ENCODE measurements at places on chromosomes 7 and 10. TPM values are rescaled to one million over a fixed set of nuclear protein-coding genes. Genes with fewer than 3 reads are reported as not detected.

ABCB1 gene
- polyA plus RNA-seq = 21.4 TPM

DNA sequence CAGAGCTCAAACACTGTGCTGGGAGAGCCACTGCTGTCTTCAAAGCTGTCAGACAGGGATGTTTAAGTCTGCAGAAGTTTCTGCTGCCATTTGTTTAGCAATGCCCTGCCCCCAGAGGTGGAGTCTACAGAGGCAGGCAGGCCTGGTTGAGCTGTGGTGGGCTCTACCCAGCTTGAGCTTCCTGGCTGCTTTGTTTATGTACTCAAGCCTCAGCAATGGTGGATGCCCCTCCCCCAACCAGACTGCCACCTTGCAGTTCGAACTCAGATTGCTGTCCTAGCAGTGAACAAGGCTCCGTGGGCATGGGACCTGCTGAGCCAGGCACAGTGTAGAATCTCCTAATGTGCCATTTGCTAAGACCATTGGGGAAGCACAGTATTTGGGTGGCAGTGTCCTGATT is 4.6 kb upstream of the CYP2C19 start:
- no peak for DNase-seq
- H3K4me1 ChIP-seq = peaks cover 4% of the 10 kb centered on the region
- no peaks in the 10 kb centered on the region for H3K27me3 ChIP-seq
- H3K36me3 ChIP-seq = no peaks in the 10 kb centered on the region

DNA sequence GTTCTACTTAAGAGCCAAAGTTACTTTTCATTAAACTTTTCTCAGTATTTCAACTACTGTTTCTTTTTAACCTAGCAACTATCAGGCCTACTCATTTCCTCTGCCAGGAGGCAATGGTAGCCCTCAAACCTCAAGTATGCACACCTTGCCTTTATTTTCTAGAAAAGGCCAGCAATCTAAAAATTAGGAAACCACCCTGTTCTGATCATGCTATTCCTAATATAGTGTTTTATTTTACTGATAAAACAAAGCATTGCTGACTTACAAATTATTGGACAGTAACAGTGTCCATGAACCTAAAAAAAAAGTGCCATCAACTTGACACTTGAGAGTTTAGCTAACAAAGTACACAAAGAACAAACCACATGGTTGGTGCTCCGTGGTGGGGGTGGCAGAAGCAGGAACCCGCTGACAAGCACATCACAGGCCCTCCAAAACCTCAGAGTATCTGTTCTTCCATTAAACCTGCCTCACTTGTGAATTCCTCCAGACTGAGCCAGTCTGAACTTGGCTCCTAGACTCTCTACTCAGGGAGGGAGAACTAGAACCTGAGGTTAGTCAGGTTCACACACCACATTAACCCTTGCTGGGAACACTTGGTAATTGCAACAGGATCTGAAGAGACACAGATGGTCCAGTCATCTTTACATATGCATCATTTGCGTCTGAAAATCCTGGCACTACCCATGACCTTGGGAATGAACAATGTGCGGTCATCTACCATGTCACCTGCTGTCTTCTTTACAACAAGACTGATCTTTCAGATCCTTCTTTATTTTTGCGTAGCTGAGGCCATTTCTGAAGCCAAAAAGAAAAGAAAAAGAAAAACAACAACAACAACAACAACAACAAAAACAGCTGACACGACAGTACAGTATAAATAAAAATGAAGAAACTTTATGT is 31.9 kb downstream of the PIP4K2A start:
- peak overlapping the region; percentile 52 for H3K27ac ChIP-seq
- no peaks in the 10 kb centered on the region for H3K36me3 ChIP-seq
- no peak overlapping the region for H3K4me3 ChIP-seq
- no peak for DNase-seq
- no peaks in the 10 kb centered on the region for H3K27me3 ChIP-seq

TTYH3 gene
- 8.2 TPM for polyA plus RNA-seq

GRCh38 chr7:64905547-64905946 is 2.5 kb downstream of the ZNF273 start:
- no peak overlapping the region for H3K4me3 ChIP-seq
- H3K27me3 ChIP-seq = no peaks in the 10 kb centered on the region
- H3K4me1 ChIP-seq = peaks cover 3% of the 10 kb centered on the region

Data from liver (tissue), 10 donors.